Breast epithelium (tissue), 4 donors: ENCODE measurements at places on chromosomes 2 and 18. TPM values are rescaled to one million over a fixed set of nuclear protein-coding genes. Genes with fewer than 3 reads are reported as not detected.

DNA sequence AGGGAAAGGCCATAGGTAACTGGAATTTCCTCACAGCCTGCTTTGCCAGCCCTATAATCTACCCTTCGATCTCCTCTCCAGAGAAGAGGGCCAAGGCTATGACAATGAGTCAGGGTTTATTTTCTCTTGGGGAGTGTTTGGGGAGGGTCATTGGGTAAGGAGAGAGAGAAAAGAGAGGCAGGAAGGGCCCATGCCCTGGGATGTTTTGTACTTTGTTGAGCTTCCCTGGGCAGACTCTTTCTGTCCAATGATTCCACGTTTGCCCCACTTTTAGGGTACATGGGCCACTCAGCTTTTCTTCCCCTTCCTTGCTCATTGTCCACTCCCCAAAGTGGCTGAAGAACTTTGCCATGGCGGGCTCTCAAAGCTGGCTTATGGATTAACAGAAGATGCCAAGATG, 224.2 kb downstream of the ALK start:
- H3K27ac ChIP-seq, result no peak overlapping the region
- no peaks in the 10 kb centered on the region for H3K36me3 ChIP-seq
- H3K4me3 ChIP-seq, result no peak overlapping the region
- H3K27me3 ChIP-seq, result no peaks in the 10 kb centered on the region
- DNase-seq, result no peak

DNA sequence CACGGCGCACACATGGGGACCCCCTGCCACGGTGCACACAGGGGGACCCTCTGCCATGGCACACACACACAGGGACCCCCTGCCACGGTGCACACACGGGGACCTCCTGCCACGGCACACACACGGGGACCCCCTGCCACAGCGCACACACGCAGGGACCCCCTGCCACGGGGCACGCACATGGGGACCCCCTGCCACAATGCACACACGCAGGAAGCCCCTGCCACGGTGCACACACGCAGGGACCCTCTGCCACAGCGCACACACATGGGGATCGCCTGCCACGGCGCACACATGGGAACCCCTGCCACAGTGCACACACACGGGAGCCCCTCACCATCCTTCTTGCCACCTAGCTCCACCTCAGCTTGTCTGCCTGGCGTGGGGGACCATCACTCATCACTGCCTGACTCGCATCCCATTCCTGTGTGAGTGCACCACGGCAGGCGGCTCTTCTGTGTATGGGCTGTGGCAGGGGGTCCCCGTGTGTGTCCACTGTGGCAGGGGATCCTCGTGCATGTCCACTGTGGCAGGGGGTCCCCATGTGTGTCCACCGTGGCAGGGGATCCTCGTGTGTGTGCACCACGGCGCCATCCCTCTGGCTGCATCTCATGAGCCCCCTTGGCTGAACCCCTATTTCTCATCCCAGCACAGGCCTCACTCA, 206.7 kb downstream of the EIPR1 start:
- no peak overlapping the region for H3K4me3 ChIP-seq
- no peaks in the 10 kb centered on the region for H3K36me3 ChIP-seq
- no peak overlapping the region for H3K27ac ChIP-seq
- H3K4me1 ChIP-seq, result no peaks in the 10 kb centered on the region
- no peak for DNase-seq

GRCh38 chr2:43343573-43344304, 117.3 kb upstream of the ZFP36L2 start:
- H3K4me3 ChIP-seq, result no peak overlapping the region
- peaks cover 17% of the 10 kb centered on the region for H3K4me1 ChIP-seq
- H3K27ac ChIP-seq, result peak overlapping the region; percentile 88
- no peaks in the 10 kb centered on the region for H3K27me3 ChIP-seq

- H3K27ac ChIP-seq, result no peak overlapping the region
- no peak overlapping the region for H3K4me3 ChIP-seq
- H3K36me3 ChIP-seq, result no peaks in the 10 kb centered on the region
- no peaks in the 10 kb centered on the region for H3K4me1 ChIP-seq
Measured at GRCh38 chr2:52342458-52342857, 1310.5 kb upstream of the NRXN1 start.

DNA sequence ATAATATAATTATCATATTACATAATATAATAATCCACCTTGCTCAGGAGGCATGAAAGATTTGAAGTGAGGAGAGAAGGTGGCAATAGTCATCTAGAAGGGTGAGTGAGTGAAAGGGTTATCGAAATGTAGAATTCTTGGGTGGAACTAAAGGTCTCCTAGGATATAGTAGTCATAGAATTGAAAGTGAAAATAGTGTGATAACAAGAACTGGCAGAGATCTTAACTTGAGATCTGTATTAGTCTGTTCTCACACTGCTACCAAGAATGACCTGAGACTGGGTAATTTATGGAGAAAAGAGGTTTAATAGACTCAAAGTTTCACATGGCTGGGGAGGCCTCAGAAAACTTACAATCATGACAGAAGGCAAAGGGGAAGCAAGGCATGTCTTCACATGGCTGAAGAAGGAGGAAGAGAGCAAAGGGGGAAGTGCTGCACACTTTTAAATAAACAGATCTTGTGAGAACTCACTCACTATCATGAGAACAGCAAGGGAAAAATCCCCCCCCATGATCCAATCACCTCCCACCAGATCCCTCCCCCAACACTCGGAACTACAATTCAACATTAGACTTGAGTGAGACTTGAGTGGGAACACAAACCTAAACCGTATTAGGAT, 351.5 kb downstream of the NR4A2 start:
- no peaks in the 10 kb centered on the region for H3K36me3 ChIP-seq
- H3K27ac ChIP-seq, result no peak overlapping the region
- H3K4me3 ChIP-seq, result no peak overlapping the region
- no peaks in the 10 kb centered on the region for H3K4me1 ChIP-seq
- no peak for DNase-seq
- no peaks in the 10 kb centered on the region for H3K27me3 ChIP-seq

- no peak overlapping the region for H3K27ac ChIP-seq
- DNase-seq, result no peak
- H3K4me1 ChIP-seq, result no peaks in the 10 kb centered on the region
- no peaks in the 10 kb centered on the region for H3K27me3 ChIP-seq
- no peak overlapping the region for H3K4me3 ChIP-seq
- H3K36me3 ChIP-seq, result no peaks in the 10 kb centered on the region
Measured at GRCh38 chr2:100581277-100581612, 18.5 kb downstream of the PDCL3 start.

DNA sequence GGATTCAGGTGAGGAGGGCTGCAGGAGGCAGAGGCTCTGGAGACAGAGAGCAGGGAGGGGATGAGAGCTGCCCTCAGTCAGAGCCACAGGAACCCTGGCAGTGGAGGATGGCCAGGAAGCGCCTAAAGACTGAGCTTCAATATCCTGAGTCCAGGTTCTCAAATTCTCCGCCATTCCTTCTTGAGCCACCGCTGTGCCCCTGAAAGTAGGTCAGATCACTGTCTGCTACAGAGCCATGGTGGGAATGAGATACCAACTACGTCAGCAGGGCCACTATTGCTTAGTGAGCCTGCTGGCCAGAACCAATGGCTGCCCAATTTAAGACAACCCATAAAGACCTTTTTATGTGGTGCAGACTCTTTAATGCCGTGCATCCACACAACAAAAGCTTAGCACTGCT, 155.5 kb downstream of the CTIF start:
- H3K4me3 ChIP-seq, result no peak overlapping the region
- no peaks in the 10 kb centered on the region for H3K4me1 ChIP-seq
- no peaks in the 10 kb centered on the region for H3K36me3 ChIP-seq
- DNase-seq, result no peak
- no peak overlapping the region for H3K27ac ChIP-seq

DNA sequence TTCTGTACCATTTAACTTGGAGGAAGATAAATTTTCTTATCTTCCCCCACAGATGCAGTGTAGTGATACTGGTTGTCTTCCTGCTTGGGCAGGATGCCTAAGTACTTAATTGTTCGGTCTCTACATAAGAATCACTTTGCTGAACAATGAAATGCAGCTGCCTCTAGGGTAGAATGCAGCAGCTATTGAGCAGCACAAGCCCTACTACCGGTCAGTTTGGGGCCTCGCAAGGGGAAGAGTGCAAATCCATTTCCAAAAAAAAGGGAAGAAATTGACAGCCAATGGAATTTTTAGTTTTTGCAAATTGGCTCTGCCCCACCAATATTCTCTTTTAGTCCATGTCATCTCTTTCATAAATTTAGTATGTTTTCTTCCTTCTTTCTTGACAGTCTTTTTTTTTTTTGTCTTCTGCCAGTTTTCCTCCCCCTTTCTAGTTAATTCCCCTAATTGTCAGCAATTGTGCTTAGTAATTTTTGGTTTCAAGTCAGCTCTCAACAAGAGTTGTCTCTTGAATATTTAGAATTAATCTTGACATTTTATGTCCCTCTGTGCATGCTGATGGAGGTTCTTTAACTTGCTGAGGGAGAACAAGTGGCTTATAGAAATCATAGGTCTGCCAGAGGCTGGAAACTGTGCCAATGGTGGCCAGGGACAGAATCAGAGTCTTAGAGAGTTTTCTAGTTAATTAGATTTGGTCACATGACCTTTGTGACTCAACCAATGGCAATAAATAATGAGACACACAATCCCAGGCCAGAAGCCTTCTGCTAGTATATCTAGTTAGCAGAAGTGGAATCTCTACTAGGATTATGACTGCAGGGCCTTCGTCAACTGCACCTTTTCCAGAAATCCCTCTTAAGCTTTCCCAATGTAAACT, 270.0 kb downstream of the CTNNA2 start:
- H3K4me3 ChIP-seq, result no peak overlapping the region
- no peaks in the 10 kb centered on the region for H3K4me1 ChIP-seq
- no peaks in the 10 kb centered on the region for H3K27me3 ChIP-seq
- no peak overlapping the region for H3K27ac ChIP-seq

- H3K4me1 ChIP-seq, result no peaks in the 10 kb centered on the region
- H3K4me3 ChIP-seq, result no peak overlapping the region
- H3K27me3 ChIP-seq, result no peaks in the 10 kb centered on the region
- no peaks in the 10 kb centered on the region for H3K36me3 ChIP-seq
- no peak overlapping the region for H3K27ac ChIP-seq
- DNase-seq, result no peak
Measured at GRCh38 chr2:3249476-3249962, 128.1 kb downstream of the EIPR1 start.

- H3K4me1 ChIP-seq, result no peaks in the 10 kb centered on the region
- DNase-seq, result no peak
- H3K27me3 ChIP-seq, result no peaks in the 10 kb centered on the region
- H3K36me3 ChIP-seq, result no peaks in the 10 kb centered on the region
- no peak overlapping the region for H3K27ac ChIP-seq
Measured at GRCh38 chr2:133490411-133490980, 77.8 kb downstream of the NCKAP5 start.

DNA sequence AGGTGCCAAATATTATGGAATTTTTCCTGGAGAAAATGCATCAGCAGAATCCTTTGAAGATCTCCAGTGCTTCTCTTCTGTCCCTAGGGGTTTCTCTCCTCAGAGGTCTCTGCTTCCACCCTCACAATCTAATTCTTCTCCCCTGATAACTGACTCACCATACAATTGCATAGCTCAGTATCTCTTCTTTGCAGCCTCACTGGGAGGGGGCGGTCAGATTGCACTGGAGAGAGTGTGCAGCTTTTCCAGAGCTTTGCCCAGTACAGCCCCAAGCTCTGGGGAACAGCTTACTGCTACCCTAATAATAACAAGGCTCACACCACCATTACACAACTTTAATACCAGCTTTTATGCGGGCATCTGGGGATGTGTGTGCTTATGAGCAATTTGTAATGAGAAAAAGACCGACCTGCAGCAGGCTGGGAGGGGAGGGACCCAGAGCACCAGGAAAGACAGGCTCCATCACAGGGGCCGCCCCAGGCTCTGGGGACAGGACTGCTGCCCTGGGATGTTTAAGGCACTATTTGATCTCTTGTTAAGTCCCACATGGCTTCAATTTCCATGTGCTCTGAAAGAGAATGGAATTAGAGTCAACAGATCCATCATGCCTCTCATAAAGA, 276.6 kb upstream of the SIX2 start:
- H3K4me1 ChIP-seq, result no peaks in the 10 kb centered on the region
- H3K4me3 ChIP-seq, result no peak overlapping the region
- no peaks in the 10 kb centered on the region for H3K36me3 ChIP-seq
- no peak overlapping the region for H3K27ac ChIP-seq
- no peaks in the 10 kb centered on the region for H3K27me3 ChIP-seq
- no peak for DNase-seq

GRCh38 chr18:35756506-35757117, 175.1 kb downstream of the GALNT1 start:
- no peaks in the 10 kb centered on the region for H3K27me3 ChIP-seq
- no peak overlapping the region for H3K4me3 ChIP-seq
- H3K27ac ChIP-seq, result no peak overlapping the region
- no peak for DNase-seq
- no peaks in the 10 kb centered on the region for H3K4me1 ChIP-seq
- H3K36me3 ChIP-seq, result no peaks in the 10 kb centered on the region

DNA sequence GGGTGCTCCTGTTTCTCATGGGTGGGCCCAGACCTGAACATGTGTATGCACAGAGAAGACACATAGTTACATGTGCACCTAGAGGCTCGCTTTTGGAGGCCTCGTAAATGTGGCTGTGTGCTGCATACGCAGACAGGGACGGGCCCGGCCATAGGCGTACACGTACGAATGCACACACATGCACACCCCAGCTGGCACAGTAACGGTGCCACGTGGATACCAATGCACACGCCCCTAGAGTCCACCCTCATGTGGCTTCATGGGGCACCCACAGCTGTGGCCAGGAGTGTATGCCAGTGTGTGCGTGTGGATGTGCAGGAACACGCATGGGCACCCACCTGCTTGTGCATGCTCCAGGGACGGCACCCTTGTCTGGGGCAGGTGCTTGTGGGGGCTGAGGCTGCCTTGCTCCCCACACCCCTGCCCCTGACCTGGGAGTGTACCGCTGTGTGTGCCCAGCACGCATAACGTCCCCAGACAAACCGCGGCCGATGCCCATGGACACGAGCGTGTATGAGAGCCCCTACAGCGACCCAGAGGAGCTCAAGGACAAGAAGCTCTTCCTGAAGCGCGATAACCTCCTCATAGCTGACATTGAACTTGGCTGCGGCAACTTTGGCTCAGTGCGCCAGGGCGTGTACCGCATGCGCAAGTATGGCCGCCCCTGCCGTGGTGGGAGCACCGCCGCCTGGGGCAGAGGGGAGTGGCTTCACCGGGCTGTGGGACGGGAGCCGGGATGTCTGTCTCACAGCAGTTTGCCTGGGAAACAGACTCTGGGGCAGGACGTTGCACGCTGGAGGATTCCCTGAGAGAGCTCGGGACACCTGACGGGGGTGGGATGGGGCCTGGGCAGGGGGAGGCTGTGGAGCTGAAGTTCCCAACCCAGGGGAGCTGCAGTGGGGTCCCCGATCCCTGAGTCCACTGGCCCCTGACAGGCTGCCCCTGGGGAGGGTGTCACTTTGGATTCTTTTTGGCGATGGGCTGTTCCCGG, 21.0 kb downstream of the ZAP70 start:
- no peak overlapping the region for H3K27ac ChIP-seq
- H3K36me3 ChIP-seq, result no peaks in the 10 kb centered on the region
- H3K4me1 ChIP-seq, result no peaks in the 10 kb centered on the region

GRCh38 chr2:46814160-46814961, 101.2 kb downstream of the MCFD2 start:
- no peak overlapping the region for H3K4me3 ChIP-seq
- H3K27ac ChIP-seq, result peak overlapping the region; percentile 79
- no peak for DNase-seq
- H3K36me3 ChIP-seq, result no peaks in the 10 kb centered on the region

ANTXR1 gene
- 72.8 TPM for total RNA-seq

CBLN2 gene
- 0.15 TPM for total RNA-seq

DPYSL5 gene
- not detected for total RNA-seq

KCNJ13 gene
- total RNA-seq, result not detected

CXCR4 gene
- total RNA-seq, result 80.3 TPM

CPLX4 gene
- total RNA-seq, result not detected

VRK2 gene
- 34.0 TPM for total RNA-seq

CYTIP gene
- total RNA-seq, result 16.8 TPM

LIMS3 gene
- 1.6 TPM for total RNA-seq

SCYGR2 gene
- not detected for total RNA-seq

LRRC30 gene
- total RNA-seq, result not detected

DES gene
- total RNA-seq, result 29.5 TPM
